ENCODE measurements at places on chromosomes 6 and 20.

- peak; percentile 40 for DNase-seq
Observed at GRCh38 chr20:58179432-58180099, 48.9 kb downstream of the ANKRD60 start.

- DNase-seq: no peak
Observed at GRCh38 chr6:28336284-28337120, 554 bp upstream of the ZSCAN31 start.

DNA sequence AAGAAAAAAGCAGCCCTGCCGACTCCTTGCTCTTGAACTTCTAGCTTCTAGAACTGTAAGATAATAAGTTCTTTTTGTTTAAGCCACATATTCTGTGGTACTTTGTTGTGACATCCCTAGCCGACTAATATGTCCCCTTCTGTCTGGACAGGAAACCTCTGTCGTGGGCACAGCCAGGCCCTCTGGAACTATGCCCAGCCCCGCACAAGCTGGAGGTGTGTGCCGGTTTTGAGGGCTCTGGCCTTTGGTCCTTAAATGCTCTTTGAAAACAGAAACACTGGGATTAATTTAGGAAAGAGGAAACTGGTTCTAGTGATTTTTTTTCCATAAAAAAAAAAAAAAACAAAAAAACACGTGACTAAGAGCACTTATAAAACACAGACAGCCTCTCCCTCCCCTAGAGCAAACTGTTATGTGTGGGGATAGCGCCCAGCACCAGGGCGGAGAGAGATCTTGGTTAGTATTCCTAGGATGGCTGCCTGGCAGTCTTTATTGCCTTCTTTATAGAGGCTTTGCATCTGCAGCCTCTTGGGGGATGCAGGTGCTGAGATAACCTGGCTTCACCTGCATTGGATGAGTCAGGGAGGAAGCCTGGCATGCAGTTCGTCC is 244.3 kb downstream of the NFATC2 start:
- no peak for DNase-seq

DNA sequence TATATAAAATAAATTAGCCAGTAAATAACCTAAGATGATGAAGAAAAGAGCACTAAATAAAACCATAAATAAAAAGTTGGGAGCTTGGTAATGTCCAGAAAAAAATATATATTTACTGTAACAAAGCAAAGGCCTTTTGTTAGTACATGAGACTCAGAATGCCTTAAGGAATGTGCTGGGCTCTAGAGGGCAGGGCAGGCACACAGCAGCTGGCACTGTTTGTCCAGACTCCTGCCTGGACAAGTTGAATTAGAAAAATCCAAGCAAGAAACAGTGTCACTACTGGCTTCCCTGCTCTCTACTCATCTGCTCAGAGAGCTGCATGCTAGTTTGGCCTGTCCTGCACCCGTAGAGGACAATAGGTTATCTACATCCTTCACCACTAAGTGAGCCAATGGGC is 8.8 kb downstream of the DEFB129 start:
- DNase-seq: no peak

- DNase-seq: no peak
Observed at GRCh38 chr6:157884756-157885155, 61.7 kb downstream of the SNX9 start.

DNA sequence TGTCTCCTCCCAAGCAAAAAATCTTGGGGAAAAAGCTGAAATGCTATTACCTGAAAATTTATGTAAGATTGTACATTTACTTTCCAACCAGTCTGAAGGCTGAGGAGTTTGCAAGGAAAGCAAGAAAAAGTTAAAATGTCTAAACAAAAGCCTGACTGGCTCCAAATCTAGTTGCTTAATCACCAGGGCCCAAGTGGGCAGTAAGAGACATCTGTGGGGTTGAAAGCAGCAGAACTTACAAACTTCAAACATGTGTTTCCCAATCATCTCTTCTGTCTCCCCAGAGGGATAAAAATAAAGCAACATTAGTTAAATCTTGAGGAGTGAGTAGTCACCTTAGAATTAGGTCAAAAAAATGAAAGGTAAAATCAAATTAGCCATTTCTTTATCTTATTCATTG is 98.6 kb downstream of the OGFRL1 start:
- no peak for DNase-seq

GRCh38 chr6:144478483-144478882 is 193.3 kb downstream of the UTRN start:
- DNase-seq: no peak

DNA sequence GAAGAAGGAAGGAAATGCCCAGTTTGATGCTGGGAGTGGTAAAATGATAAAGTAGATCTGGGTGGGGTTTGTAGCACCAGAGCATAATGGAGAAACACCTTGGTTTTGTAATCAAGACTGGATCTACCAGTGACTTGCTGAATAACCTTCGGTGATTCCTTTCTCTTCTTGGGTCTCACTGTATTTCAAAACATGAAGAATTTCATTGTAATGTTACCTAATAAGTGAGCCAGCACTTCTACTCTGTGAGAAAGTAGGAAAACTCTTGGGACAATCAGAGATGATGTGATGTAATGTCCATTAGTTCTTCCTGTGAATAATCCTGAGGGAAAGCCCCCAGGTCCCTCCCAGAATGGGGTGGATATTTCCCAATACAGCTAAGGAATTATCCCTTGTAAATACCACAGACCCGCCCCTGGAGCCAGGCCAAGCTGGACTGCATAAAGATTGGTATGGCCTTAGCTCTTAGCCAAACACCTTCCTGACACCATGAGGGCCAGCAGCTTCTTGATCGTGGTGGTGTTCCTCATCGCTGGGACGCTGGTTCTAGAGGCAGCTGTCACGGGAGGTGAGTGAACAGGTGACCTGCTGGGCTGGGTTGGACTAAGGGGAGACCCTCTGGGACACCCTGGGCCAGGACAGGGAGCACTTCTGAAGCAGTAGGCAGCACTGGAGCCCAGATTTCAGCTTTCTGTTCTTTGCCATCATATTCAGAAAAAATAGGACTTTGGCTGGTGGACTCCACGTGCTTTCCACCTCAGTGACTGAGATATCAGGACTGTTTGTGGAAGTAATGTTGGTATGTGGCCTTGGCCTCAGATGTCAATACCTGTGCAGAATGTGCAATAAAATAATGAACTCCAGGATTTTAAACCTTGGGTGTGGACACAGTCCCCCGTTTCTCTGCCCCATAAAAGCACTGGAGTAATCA is at the start of gene PI3:
Gene PI3, plus strand, starts transcription at position 469 of the 931 bp plus-strand sequence. Its CDS starts 21 bp downstream, at position 490.
- no peak for DNase-seq

- no peak for DNase-seq
Observed at GRCh38 chr20:3447321-3447720, 23.5 kb upstream of the ATRN start.

GRCh38 chr20:25632940-25633790 is 9.4 kb upstream of the NANP start:
- DNase-seq: no peak

- no peak for DNase-seq
Observed at GRCh38 chr6:106631346-106631745, 2.0 kb downstream of the QRSL1 start.

DNA sequence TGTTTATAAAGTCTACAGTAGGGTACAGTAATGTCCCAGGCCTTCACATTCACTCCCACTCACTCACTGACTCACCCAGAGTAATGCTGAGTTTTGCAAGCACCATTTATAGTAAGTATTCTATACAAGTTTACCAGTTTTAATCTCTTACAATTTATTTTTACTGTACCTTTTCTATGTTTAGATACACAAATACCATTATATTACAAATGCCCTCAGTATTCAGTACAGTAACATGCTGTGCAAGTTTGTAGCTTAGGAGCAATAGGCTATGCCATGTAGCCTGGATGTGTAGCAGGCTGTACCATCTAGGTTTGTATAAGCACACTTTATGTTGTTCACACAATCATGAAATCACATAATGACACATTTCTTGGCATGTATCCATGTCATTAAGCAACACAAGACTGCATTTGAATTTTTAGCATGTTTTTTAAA is 673.6 kb downstream of the CD109 start:
- DNase-seq: no peak

- DNase-seq: no peak
Observed at GRCh38 chr6:116047173-116047933, 13.3 kb downstream of the FRK start.
